ENCODE measurements at places on chromosomes 6 and 20.

DNA sequence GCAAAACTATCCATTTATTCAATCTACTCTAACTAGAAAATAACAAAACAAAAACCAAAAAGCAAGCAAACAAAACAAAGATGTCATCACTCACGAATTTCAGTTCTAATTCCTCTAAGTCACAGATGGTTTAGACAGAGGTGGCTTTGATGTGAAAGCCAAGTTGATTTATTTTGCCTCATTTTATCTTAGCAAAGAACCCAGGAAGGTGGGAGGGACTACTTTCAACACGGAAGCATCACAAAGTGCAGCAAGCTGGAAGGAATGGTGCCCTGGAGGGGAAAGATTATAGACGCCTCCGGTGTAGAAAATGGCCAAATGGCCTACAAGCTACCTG is 88.4 kb downstream of the LAMP5 start:
- no peak for DNase-seq

- DNase-seq, result peak; percentile 45
These were observed 231.4 kb downstream of the GJA1 start for GRCh38 chr6:121666814-121667213.

DNA sequence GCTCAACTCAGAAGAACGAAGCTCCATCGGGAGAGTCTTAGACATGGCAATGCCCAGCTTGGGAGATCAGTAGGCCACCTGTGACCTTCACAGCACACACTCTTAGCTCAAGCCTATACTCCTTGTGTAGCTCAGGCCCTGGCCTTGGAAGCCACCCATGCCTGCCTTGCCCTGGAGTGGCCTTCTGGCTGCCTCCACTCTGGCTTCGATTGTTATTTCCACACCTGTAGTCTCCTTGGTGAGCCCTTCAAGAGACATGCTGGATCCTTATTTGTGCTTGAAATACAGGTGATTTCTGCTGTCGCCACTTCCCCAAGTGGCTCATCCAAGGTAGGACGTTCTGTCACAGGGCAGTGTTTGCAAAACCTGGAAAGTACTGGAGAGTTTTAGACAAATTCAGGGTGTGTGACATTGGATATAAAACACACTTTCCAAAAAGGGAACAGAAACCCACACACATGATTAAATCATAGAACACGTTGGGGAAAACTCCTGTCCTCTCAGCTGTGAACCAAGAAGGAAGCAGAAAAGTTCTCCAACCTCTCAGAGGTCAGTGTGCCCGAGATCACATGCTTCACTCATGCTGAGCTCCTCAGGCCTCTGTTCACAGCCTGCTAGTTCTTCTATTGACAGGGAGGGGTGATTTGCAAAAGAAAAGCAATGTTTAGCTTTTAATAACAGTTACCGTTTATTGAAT is 391.8 kb downstream of the CDC5L start:
- no peak for DNase-seq

DNA sequence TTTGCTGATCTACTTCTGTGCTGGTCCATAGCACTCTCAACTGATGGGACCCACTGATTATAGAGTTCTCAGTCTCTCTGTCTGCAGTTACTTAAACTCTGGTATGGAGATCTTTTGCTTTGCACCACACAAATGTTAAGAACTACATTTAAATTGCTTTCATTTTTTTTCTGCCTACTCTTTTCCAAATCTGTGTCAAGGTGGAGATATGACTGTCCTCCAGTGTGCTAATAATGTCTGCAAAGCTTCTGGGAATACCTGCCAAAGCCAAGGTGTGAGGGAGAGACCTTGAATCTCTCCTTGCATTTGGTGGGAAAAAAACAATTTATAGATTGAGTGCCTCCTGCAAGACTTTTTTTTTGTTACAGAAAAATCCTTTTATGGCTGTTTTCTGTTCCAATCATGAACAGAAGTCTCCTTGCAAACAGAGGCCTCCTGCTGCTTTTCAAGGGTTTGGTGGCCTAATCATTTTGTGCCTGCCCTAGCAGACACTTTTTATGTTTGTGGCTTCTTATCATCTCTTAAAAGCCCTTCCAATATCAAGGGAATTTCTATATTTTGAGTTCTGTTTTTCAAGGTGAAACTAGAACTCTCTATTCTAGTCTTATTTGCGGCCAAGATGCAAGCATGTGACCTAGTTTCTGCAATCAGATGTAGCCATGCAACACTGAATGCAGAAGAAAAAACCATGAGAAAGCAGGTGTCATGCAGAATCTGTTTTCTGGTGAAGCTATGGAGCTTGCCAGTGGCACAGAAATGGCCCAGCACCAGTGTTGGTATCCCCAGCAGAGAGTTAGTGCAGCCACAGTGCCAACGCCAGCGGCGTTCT is 23.2 kb upstream of the AKIRIN2 start:
- no peak for DNase-seq

GRCh38 chr6:81938014-81938856 is 185.8 kb upstream of the TENT5A start:
- no peak for DNase-seq

GRCh38 chr6:33492093-33492492 is 37.7 kb downstream of the ZBTB9 start:
- no peak for DNase-seq

- DNase-seq, result no peak
These were observed 31.8 kb downstream of the TREML1 start for GRCh38 chr6:41122373-41122772.

DNA sequence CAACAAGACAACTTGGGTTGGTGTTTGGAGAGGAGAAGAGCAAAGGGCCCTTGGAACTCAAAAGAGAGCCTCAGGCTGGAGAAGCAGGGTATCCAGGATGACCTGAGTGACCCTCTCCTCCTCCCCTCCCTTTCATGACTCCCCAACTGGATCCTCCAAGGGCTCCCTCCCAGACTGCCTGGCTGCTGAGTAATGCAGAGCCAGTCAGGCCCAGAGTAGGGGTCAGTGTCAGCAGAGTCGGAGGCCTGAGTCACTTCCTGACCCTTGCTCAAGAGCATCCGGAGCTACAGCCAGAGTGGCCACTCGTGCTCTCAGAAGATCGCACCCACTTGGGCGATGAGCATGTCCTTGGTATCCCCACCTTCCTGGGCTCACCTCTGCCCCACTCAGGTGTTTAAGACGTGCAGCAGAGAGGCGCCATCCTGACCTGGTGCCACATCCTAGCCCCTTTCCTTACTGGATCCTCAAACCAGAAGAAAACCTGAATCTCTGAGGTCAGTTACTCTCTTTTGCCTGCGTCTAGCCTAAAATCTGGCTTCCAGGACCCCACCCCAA is 2.8 kb upstream of the MAPK13 start:
- peak; percentile 71 for DNase-seq

DNA sequence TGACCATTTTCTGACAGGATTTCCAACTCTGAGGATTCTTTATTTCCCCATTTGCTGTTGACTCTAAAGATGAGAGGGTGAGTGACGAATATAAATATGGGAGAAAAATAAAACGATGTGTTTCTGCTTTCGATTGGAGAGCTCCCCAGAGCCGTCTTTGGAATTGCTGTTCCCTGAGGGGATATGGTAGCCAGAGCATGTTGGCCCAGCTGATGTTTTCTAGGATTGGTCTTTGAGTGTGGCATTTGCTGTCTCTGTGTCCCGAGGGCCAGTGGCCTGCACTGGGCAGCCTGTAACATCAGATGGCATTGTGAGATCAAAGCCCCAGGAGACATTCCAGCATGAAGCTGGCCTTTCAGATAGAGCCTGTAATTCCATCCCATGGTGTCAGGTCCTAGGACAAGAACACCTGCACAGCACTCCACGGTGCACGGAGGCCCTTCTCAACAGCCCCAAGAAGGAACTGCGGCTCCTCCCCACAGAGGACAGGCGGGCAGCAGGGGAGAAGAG is 26.7 kb downstream of the PKIG start:
- DNase-seq, result no peak

- no peak for DNase-seq
These were observed 103.2 kb upstream of the TNFAIP3 start for GRCh38 chr6:137763886-137764285.

DNA sequence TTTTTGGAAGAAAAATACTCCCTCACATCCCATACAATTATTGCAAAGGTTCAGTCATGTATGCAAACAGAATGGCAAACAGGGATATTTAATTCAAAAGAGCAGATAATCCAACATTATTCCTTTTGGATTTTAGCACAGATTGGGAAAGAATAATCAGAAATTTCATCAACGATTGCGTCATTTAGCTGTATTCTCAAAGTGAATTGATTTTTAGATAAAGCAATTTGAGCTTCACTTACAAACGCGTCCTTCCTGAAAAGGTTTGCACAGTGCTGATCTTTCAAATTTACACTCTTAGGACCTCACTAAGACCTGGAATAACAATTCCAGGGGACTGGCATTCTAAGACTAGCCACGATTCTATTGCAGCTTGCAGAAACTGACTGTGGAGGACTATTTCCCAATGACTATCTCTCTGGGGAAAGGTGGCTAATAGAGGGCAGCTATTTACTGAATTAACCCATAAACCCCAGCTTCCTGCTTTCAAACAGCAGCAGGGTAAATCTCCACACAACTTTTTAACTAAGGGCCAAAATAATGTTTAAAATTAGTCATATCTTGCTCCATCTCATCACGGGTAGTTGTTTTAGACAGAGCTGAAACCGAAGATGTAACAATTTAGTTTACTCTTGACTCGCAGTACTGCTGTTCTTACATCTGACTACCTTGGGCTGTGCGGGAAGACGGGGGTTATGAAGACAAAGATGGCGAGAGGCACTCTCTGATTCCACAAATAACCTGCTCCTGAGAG is 131.2 kb upstream of the FAM184A start:
- no peak for DNase-seq

GRCh38 chr6:21395121-21395520 is 198.4 kb upstream of the SOX4 start:
- DNase-seq, result no peak

- DNase-seq, result no peak
These were observed 35.0 kb downstream of the STX11 start for GRCh38 chr6:144185133-144185836.

DNA sequence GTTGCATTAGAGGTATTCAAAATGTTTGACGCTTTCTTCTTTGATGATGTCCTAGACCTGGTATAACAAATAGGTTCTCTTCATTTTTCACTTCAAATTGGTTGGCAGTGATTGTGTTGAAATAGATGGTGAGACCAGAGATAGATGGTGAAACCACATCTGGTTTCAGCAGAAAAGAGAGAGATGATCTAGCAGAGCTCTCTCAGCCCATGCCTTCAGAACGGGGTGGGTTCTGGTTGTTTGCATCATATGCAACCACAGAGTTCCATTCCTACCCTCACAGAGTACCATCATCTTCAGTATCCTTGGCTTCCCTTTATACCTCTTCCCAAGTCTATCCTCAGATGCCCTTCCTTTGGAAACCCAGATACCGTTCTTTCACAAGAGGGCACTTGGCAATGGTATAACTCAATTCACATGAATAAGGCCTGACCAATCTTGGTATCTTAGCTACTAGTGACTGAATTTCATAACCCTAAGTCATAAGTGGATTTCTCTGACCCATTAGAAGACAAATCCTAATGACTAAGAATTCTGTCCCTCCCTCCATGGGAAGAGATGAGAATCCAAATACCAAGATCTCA is 93.7 kb downstream of the UBE3D start:
- DNase-seq, result no peak

DNA sequence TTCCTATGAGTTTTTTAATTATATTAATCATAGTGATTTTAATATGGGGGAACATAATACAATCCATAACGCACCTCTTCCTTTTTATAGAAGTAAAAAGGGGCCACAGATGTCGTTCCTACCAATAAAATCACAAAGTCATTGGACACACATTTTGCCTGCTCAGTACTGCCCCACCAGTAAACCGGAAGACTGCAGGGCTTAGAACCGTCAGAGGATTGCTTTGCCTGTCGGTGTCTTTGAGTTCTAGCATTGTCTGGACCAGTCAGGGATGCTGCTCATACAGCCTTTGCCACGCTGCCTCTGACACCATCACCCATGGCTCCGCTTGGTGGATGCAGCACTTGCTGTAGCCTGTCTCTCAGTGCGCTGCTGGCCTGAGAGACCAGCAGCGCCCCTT is 853.6 kb downstream of the C6orf118 start:
- no peak for DNase-seq

- no peak for DNase-seq
These were observed 65.7 kb downstream of the SCP2D1 start for GRCh38 chr20:18879262-18879661.

DNA sequence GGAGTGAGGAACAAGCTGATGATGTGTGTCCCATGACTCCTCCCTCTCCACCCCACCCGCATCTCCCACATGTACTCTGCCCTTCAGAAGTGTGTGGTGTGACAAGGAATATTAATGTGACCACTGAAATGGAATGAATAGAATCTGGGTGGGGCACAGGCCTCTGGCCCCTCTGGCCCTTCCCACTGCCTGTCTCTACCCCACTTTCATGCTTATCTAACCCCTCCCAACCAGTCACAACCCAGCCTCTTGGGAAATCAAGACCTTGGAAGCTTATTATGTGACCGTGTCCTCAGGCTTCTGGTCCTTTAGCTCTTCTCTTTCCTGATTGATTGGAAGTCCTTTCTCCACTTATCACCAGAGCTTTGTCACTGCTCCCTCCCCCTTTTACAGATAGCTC is 312.2 kb upstream of the SOX4 start:
- DNase-seq, result no peak

DNA sequence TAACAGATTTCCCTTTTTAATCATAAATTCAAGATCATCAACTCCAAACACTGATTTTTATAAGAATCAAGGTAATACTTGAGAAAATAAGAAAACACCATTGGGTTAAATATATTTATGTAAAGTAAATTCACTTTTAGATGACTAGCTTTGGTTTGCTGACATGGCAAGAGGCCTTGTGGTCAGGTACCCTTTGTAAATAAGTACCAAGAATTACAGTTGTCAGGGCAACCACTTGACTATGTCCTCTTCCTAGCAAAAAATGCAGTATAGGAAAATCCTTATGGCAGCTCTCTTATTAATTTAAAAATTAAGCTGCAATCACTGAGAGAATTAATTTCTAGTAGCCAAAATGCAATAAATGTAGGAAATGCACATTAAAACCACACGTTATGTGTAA is 153.8 kb downstream of the INSM1 start:
- no peak for DNase-seq

DNA sequence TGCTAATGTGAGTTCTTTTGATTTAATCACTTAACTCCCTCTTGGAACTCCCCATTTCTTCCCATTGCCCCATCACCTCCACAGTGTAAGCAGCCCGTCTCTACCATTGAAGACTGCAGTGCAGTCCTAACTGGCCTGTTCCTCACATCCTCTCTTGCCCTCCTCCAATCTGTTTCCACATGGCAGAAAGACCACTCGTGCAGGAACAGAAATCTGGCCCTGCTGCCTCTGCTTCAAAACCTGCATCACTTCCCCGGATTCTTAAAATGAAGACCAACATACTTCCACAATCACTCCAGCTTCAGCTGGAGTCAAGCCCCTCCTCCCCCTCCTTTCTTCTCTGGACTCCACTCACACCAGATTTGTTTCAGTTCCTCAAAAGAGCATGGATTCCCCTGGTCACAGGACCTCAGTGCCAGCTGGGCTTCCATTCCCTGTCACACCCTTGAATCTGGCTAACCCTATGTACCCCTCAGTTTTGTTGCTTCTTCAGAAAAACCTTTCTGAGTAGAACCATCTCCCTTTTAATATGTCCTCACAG is 802.3 kb downstream of the MAFB start:
- DNase-seq, result no peak
